ENCODE measurements at places on chromosomes 11 and 22.

DNA sequence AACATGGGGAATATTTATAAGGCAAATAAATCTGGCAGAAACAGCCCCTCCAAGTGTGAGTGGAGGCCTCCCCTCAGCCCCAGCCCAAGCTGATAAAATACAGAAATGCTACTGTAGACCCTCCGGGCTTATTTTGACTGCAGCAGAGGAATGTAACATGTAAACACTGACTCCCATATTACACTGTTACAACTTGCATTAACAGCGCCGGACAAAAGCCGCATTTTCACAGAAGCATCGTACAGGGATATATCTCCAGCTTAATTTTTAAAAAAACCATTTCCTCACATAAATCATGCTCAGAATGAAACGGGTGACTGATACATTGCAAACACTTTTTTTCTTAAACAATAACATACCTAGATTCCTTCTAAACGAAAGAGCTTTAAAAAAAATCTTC is 36.6 kb upstream of the COMT start:
- DNase-seq: no peak

GRCh38 chr11:114738954-114739353 is 60.6 kb downstream of the NXPE2 start:
- DNase-seq: peak; percentile 11

- DNase-seq: no peak
These were observed 14.0 kb upstream of the ARSA start for GRCh38 chr22:50641696-50642607.

- DNase-seq: peak; percentile 58
These were observed 862 bp upstream of the PDXP start for GRCh38 chr22:37657590-37658132.

DNA sequence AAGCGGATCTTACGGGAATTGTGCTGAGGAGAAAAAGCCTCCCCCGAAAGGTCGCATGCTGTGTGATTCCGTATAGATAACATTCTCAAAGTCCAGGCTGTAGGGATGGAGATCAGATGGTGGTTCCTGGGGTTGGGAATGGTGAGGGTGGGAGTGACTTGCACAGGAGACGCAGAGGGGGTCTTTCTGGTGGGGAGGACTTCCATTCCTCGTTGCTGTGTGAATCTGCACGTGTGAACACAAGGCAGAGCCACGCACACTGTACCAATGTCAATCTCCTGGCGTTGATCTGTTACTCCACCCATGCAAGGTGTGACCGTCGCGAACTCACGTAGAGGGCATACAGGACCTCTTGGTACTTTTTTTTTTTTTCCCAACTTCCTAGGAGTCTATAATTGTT is 59.0 kb upstream of the KCNQ1OT1 start:
- no peak for DNase-seq

- DNase-seq: peak; percentile 76
These were observed 18.7 kb upstream of the BDNF start for GRCh38 chr11:27718863-27719545.

GRCh38 chr11:79447038-79447786 is 6.4 kb upstream of the TENM4 start:
- no peak for DNase-seq

- DNase-seq: no peak
These were observed 37.8 kb upstream of the CCDC179 start for GRCh38 chr11:22898036-22898435.

- DNase-seq: no peak
These were observed 29.0 kb downstream of the TIMP3 start for GRCh38 chr22:32830473-32830872.

DNA sequence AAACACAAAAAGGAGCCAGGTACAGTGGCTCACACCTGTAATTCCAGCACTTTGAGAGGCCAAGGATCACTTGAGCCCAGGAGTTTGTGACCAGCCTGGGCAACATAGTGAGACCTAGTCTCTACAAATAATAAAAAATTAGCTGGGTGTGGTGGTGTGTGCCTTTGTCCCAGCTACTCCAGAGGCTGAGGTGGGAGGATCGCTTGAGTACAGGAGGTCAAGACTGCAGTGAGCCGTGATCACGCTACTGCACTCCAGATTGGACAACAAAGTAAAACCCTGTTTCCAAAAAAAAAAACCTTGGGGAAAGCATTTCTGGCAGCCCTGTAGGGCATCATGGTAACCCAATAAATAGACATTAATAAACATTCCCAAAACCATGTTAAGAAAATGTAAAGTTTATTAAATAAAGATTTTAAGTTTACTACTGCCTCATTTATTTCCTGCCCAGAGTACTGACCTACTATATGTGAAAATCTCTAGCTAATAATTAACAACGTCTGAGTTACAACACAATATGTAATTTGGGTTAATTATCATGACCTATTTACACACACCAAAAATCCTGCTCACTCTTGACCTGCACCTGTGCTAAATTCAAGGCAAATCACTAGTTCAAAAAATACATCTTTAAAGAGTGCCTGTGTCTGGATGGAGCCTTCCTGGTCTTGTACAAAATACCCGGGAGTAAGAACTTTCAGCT is 8.4 kb downstream of the EEF1G start:
- no peak for DNase-seq

- DNase-seq: no peak
These were observed 299.3 kb downstream of the NXPE2 start for GRCh38 chr11:114977651-114978050.

- peak; percentile 32 for DNase-seq
These were observed 1.7 kb upstream of the CAVIN3 start for GRCh38 chr11:6321961-6322362.

GRCh38 chr22:27273436-27273835 is 528.1 kb downstream of the MN1 start:
- no peak for DNase-seq

DNA sequence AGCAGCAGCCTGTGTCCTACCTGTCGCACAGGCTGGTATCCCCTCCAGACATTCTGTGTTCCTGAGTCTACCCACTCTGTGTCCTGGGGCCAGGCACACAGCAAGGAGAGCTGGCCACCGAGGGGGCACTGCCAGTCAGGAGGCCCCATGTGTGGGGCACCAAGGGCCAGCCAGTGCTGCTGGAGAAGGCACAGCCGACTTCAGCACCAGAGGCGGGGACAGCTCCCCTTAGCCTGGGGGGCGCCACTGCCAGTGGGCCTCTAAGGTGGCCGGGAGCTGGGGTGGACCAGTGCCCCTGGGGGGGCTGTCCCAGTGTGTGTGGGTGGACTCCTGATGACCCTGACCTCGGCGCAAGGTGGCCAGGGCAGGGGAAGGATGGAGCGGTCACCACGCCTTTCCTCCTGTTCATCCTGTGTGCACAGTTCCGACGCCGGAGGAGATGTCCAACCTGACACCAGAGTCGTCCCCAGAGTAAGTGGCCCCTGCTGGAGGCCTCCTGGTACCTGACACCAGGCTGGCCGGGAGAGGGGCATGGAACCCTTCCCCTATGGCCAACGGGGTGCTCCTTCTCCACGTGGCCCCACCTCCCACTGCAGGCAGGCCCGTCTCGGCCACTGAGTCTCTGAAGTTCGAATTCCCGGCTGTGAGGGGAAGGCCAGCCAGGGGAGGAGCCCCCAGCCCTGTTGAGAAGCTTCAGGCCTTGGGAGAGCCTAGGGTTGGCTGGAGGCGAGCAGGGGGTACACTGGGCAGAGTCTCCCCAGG is 35.4 kb downstream of the MOB2 start:
- no peak for DNase-seq

- no peak for DNase-seq
These were observed 22.9 kb downstream of the TRIM22 start for GRCh38 chr11:5712507-5712906.

GRCh38 chr22:46931414-46931813 is 169.0 kb downstream of the TBC1D22A start:
- DNase-seq: no peak

- DNase-seq: no peak
These were observed 6.7 kb downstream of the TBC1D10A start for GRCh38 chr22:30320021-30320556.

DNA sequence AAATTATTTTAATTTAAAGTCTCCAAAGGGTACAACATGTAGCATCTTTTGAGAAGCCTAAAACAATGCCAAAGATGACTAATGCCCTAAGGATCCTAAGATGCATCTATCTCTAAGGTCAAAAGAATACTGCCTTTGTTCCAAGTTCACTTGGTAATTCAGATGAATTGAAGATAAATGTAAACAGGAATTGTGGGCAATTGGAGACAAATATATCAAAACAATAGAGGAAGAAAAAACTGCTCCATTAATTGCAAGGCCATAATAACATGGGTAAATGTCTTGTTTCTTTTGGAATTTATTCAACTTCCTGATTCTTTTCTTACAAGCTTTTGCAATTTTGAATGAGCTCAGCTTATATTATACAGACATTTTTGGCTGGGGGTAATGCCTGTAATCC is 338.6 kb downstream of the TTC28 start:
- DNase-seq: no peak

DNA sequence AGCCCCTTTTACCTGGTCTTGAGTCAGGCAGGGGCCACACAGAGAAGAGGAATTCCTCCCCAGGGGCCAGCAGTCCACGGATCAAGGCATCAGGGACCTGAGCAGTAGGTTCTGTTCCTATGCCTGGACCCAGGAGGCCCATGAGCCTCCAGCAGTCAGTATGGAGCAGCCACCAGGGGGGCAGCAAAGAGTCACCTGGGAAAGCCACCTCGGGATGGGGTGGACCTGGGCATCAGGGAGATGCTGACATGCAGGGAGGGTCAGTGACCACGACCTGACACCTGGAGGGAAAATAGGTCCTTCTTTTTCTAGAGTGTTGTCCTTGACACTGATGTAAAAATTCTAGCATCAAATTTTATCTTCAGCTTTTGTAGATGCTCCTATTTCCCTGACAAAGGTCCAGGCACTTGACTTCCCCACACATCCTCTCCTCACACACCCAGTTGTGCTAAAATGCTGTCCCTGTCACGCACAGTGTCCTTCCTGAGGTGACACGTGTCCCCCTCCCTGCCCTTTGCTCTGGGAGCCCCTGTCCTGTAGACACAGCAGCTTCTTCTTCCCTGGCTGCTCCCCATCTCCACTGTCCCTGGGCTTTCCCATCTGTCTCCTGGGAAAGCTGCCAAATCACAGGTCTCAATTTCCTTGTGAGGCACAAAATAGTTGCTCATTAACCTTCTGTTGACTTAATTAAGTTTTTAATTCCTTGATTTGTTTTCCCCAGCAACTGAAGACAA is 70.0 kb upstream of the IGLL5 start:
- DNase-seq: no peak

GRCh38 chr11:82229341-82229740 is 504.3 kb downstream of the FAM181B start:
- no peak for DNase-seq

DNA sequence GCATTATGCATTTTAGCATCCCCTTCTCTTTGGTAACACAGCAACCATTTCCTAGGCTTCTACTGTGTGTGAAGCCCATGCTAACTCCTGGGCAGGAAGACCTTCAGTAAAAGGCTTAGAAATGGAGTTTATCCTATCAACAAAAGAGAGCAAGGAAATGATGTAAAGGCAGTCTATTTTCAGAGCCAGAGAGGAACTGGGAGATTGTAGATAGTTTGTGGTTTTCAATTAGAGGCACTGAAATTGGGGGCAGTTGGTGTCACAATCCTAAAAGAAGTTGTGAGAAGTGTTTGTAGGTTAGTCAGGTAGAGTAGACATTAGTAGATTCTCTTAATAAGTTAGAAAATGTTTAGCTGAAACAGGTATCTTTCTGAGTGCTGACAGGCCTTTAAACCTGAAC is 7.1 kb downstream of the ACAD8 start:
- no peak for DNase-seq

- no peak for DNase-seq
These were observed 13.3 kb upstream of the OR56B4 start for GRCh38 chr11:6094186-6094585.

GRCh38 chr22:23164091-23164490 is 16.2 kb upstream of the BCR start:
- no peak for DNase-seq

DNA sequence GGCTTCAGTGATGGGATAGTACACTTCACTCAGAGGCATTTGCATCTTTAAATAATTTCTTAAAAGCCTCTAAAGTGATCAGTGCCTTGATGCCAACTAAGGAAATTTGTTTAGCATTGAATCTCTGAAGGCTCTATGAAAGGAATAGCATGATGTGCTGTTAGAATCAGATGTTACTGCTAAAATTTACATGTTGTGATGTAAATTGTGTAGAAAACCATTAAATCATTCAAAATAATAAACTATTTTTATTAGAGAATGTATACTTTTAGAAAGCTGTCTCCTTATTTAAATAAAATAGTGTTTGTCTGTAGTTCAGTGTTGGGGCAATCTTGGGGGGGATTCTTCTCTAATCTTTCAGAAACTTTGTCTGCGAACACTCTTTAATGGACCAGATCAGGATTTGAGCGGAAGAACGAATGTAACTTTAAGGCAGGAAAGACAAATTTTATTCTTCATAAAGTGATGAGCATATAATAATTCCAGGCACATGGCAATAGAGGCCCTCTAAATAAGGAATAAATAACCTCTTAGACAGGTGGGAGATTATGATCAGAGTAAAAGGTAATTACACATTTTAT is 4.6 kb downstream of the MALAT1 start:
- DNase-seq: no peak

- DNase-seq: peak; percentile 56
These were observed 25.3 kb downstream of the SCN3B start for GRCh38 chr11:123628936-123629683.

DNA sequence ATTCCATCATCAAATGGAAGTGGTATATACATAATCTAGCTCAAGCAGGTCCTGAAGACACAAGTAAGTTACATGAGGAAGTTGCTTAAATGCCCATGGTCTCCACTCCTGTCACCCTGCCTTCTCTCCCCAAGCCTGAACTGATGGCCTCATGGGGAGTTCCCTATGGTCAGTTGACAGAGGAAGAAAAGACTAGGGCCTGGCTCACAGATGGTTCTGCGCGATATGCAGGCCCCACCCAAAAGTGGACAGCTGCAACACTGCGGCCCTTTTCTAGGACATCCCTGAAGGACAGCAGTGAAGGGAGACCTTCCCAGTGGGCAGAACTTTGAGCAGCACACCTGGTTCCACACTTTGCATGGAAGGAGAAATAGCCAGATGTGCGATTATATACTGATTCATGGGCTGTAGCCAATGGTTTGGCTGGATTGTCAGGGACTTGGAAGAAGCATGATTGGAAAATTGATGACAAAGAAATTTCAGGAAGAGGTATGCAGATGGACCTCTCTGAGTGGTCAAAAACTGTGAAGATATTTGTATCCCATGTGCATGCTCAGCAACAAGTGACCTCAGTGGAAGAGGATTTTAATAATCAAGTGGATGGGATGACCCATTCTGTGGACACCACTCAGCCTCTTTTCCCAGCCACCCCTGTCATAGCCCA is 17.3 kb upstream of the CD82 start:
- no peak for DNase-seq

DNA sequence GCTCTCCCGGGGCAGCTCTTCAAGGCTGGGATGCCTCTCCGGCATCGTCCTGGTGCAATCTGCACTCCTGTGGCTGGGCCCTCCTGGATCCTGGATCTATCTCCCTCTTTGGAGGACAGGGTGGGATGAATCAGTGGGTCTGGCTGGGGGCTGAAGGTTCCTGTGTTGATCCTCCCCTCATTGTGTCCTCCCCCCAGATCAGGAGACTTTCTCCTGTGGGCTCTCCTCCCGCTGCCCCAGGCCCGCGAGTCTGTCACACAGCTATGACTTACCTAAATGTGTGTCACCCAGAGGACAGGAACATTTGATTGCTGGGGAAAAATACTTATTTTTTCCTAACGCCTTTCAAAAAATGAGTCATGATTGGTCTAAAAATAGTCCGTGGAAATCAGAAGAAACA is 106.8 kb upstream of the NECTIN1 start:
- no peak for DNase-seq
